T follicular helper cell (primary cell): ENCODE measurements at places on chromosomes 1 and 21.

GRCh38 chr1:166087734-166088571 lies 78.8 kb downstream of the FAM78B start:
- no peak for DNase-seq

GRCh38 chr1:244104309-244105060 lies 53.4 kb downstream of the ZBTB18 start:
- DNase-seq, result no peak

DNA sequence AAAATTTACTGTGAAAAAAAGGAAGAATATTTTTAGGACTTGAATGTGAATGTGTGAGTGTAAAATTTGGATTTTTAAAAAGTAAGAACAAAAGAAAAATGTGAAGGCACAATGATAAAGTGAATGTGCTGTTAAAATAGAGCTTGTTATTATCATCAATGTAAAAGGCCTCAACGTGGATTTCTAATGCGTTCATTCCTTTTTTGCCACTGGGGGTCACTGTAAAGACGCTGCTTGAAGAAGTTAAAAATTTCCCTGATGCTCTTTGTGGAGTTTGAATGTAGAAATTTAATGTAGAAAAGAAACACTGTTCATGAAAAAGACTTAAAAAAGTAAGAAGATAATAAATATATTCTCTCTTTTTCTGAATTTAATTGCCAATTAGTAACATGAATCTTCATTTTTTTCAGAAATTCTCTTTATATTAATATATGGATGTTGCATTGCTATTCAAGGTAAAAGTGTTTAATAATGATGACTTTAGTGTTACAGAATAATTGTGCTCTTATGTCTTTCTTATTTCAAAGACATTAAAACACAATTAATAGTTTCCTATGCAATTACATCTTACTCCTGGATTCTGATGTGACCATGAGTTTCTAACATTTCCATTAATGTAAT lies 161.5 kb downstream of the DNM3 start:
- DNase-seq, result no peak

DNA sequence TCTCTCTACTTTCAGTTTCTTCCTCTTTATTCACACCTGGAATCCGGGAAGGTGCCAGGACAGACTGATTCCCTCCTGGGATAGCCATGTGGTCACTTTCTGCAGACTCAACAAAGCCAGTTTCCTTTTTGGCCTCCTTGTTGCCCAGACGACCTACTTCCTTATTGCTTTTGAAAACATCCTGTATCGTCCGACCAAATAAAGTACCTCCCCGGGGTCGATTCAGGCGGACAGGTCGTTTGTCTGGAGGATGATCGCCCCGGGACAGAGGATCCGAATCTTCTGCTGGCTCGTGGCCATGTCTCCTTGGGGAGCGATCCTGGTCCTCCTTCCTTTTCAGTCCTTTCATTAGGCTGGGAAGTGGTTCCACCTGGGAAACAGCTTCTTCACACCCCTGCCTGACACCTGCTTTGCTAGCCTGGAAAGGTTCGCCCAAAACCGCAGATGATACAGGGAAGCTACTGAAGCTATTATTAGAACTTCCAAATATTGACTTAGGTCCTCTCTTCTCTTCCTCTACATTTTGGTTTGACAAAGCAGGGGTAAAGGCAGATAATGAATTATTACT lies 1.2 kb downstream of the MCM3AP start:
- DNase-seq, result no peak

DNA sequence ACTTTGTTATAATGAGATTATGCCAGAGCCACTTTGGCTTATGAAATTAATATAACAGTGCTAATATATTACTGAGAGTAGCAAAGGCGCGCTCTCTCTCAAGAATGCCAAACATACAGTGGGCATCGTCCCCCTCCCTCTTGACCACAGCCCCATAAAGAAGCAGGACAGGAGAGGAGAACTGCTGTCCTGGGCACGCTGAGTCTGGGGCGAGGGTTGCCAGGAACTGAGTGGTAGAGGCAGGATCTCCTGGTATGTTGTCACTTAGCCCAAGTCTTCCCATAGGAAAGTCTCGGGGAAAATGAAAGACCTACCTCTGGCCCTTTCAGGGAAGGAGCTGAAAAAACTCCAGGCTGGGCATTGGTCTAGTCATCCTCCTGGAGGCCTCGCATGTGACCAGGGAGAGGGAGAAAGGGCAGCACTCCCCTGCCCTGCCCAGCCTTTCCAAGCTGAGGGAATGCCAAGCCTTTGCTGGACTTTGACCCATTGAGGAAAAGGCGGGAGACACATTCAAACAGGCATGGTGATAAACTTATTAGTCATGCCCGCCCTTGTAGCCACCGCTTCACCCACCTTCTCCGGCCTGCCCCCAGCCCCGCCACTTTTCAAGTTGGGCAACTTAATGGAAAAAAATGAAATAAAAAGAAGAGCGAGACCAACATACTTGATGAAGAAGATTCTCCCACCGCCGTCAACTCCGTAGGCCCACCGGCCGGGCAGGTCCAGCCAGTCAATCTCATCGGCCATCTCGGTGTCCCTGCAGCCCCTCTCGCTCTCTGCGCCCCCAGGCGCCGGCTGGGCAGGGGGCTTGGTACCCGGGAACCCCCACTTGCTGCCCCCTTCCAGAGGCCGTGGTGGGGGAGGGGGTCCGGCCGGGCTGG lies 17.4 kb upstream of the PLEKHA6 start:
- DNase-seq, result no peak

GRCh38 chr1:35046730-35047129 lies 15.0 kb upstream of the ZMYM6 start:
- DNase-seq, result no peak

GRCh38 chr1:83735526-83735925 lies 263.4 kb downstream of the TTLL7 start:
- DNase-seq, result no peak

DNA sequence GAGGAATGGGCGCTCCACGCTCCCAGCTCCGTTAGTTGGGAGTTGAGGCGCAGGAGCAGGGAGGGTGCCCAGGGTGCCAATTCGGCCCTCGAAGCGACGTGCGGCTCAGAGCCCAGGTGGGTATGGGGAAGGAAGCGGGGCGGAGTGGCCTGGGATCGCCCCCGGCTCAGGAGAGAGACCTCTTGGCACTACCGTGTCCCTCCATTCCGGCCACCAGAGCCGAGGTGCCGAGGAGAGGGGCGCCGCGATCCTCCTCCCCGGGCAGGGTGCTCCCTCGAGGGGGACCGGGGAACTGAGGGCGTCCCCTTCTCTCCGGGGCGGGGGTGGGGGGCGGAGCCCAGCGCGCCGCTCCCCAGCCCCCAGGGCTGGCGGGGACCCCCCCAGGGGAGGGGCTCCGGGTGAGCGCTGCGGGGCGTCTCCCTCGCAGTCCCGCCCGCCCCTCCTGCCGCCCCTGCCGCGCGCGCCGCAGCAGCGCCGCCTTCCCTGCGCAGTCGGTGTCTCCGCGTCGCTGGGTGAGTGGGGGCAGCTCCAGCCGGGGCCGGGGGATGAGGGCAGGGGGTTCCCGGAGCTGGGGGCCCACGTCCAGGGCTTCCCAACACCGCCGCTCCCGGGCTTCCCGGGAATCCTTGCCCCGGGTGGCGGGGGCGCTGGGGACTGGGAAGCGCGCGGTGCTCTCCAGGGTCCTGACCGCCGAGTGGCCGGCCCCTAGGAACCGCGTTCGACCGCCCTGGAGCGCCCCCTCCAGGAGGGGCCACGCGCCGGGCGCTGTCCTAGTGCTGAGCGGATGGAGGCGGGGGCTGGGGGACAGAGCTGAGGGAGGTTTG lies at the start of gene HPCA:
Gene HPCA, plus strand, starts transcription at position 488 of the 824 bp plus-strand sequence. CDS start 2,408 bp downstream, outside the sequence.
- no peak for DNase-seq
